Activated T-helper 1 cell treated with anti-CD3 and anti-CD28 coated beads, Interleukin-2, amount 50 U/mL, for 16 hours (primary cell): ENCODE measurements at places on chromosomes 12 and 14.
A peak's percentile ranks its signal among the peaks of the same experiment; 100 is the strongest.

- DNase-seq = no peak
Observed at GRCh38 chr14:22003461-22003860, 329.8 kb upstream of the OR4E1 start.

- DNase-seq = no peak
Observed at GRCh38 chr12:115872919-115873357, 404.6 kb downstream of the MED13L start.

DNA sequence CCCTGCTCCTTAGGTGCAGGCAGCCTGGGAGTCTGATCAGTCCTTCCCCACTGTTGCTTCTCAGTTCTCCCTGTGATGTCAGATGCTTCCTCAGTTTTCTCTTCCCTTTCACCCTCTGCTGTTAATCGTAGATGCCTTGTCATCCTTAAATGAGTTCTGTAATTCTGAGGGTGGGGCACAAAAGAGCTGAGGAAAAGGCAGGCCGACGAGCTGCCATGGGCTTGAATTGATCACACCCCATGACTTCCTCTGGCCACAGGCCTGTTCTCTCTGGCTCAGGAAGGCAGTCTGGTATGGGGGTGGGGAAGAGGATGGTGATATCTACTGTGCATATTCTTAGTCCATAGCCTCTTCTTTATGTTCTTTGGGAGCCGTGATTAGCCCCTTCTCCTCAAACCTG is 5.2 kb upstream of the AP1G2 start:
- DNase-seq = no peak

DNA sequence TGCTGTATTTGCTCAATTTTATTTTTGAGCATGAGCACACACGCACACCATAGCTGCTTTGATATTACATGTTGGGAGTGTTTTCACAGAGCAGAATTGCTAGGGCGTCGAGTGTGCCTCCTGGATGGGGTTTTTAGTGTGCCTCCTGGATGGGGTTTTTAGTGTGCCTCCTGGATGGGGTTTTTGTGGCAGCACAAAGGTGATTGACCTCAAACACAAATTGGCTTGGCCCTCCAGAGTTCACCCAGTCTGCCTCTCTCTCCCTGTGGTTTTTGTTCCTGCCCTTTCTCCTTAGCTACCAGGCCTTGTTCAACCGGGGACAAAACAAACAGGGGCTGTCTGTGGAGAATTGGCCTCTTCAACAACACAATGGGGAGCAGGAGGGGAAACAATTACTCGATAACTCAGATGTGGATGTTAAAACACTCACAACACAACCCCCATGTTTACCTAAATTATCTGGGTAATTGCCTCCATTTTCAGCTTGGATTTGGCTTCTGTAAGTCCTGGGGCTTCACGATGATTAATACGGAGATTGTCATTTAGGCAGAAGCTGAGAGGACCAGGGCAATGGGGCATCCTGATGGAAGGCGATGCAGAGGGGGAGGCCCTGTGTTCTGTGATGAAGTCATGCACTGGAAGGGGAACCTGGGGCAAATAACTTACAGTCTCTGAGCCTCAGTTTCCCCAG is 26.9 kb downstream of the TBX3 start:
- DNase-seq = no peak

DNA sequence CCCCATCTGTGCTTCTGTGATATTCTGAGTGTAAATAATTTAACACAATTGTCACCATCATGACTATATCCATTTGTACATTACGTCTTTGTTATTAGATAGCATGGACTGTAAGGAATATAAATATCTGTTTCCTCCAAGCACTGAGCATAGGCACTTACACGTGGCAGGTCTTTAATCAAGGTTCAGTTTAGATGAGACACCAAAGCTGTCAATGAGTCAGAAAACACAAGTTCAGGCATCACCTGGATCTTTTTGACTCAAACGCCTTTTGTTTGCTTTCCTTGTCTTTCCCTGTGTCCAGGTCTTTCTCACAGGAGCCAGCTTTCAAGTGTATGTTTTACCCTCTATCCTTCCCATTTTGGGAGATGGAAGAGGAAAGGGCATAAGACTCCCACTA is 163.2 kb upstream of the CCDC198 start:
- DNase-seq = no peak

GRCh38 chr14:59120921-59121320 is 67.5 kb upstream of the DAAM1 start:
- DNase-seq = no peak

DNA sequence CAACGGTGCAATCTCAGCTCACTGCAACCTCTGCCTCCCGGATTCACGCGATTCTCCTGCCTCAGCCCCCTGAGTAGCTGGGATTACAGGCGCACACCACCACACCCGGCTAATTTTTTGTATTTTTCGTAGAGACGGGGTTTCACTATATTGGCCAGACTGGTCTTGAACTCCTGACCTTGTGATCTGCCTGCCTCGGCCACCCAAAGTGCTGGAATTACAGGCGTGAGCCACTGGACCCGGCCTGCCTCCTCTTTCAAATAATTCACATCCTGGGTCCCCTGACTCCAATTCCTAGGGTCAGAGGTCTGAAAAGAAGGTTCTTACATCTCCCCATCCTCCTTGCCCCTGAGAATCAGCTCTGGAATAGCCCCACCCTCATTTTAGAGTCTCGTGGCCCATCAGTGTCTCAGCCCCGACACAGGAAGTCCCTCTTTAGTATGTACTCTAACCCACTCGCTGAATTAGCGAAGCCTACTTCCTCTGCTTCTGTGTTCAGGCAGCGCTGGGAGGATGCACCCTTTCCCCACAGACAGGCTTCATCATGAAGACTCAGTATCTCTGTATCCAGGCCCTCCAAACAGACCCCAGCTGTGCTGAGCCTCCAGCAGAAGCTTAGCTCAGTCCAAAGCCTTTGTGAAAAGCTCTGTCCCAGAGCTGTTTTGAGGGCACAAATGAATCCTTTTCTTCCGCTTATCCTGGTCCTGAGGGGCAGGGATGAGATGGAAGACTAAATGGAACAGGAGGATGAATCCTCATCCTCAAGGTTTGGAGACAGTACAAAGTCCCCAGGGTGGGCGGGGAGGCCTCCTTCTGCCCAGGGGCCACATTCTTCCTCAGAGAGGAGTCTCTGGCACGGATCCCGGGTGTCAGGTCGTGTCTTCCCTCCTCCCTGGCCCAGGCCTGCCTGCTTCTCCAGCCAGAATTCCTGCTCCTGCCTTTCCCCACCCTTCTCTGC is 3.5 kb downstream of the LPAR5 start:
- DNase-seq = peak; percentile 25

DNA sequence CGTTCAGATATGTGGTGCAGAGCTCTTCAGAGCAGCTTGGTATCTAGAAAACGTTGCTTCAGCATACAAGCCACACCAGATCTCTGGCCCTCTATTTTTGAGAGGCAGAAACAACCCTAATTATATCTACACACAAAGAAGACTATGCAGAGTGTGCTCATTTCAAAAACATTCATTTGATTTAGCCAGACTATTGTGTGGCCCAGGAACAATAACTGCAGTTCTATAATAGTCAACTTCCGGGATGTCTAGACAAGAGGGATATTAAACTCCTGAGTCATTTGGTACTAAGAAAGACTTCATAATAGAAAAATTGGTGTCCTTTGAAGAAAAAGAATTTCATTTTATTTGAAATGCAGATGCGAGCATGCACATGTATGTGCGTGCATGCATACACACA is 153.8 kb downstream of the PELI2 start:
- no peak for DNase-seq

GRCh38 chr14:47596860-47597259 is 78.5 kb downstream of the MDGA2 start:
- DNase-seq = no peak

GRCh38 chr12:14931791-14932560 is 6.4 kb downstream of the ERP27 start:
- no peak for DNase-seq

DNA sequence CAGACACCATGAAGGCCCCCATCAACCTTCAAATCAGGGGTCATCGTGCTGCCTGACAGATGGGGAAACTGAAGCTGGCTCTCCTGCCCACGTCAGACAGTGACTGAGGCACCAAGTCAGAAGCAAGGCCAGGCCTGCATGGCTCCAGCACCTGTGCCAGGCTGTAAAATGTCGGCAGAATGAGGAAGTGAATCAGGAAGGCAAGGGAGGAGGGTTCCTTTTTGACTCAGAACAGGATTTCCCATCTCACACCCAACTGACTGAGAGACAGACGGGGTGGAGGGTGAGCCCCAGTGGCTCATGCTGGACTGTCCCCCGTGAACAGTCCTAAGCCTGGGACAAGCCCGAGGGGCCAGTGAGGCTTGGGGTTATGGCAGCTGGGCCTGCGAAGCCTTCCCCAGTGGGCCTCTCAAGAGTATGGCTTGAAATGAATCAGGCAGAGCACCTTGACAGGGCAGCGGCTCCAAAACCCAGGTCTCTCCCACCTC is 20.9 kb downstream of the SYNE3 start:
- no peak for DNase-seq

DNA sequence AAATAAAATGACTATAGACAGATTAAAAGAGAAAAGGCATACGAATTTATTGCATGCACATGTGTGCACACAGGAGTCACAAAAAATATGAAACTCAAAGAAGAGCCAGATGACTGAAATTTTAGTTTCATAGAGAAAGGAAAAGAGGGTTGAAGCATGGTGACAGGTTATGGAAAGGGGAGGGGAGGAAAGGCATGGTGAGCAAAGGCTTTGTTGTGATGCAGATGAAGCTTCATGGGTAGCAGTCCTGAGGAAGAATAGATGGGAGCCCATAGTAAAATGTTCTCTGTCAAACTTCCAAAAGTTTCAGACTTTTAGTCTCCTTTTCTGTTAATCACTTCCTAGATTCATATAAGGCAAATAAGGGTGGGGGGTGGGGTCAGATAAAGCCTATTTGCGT is 612.7 kb upstream of the ATP2B1 start:
- no peak for DNase-seq

DNA sequence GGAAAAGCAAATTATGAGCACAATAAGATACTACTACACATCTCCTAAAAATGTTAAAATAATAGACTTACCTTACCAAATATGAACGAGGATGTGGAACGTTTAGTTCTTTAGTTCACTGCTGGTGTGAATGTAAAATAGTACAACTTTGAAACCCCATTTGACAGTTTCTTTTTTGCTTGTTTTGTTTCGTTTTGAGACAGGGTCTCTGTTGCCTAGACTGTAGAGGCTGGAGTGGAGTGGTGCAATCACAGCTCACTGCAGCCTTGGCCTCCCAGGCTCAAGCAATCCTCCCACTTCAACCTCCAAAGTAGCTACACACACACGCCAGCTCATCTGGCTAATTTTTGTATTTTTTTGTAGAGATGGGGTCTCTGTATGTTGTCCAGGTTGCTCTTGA is 136.4 kb upstream of the FAR2 start:
- no peak for DNase-seq

- DNase-seq = no peak
Observed at GRCh38 chr12:7090222-7090998, 1.8 kb downstream of the C1R start.

DNA sequence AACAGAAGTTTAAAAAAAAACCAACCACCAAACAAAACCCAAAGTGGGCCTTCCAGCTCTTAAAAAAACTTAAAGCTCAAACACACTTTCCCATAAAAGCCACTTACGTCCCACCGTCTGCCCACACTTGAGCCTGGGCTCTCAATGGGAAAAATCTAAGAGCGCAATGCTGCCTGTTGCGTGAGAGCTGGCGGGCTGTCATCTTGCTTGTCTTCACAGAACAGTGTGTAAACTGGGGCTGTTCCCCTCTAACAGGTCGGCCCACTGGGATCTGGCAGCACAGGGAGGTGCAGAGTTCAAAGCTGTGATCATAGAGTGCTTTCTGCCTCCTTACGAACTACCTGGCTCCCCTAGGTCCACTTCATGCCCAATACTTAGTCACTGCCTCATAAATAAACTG is 80.0 kb downstream of the DICER1 start:
- DNase-seq = no peak

DNA sequence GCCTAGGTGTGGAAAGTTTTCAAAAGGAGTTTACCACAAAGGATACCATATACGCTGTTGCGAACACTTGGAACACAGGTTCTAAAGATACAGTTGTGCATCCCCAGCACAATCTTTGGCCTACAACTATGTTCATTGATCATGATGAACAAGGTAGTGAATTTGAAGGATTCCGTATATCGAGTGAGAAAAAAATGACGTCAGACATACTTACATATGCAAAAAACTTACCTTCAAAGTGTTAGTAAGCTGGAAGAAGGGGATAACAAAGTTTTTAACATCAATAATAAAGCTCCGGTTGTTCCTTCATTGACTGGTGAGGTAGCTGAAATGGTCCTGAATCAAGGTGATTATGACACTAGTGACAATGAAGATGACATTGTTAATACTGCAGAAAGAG is 133.9 kb upstream of the PDE3A start:
- no peak for DNase-seq

DNA sequence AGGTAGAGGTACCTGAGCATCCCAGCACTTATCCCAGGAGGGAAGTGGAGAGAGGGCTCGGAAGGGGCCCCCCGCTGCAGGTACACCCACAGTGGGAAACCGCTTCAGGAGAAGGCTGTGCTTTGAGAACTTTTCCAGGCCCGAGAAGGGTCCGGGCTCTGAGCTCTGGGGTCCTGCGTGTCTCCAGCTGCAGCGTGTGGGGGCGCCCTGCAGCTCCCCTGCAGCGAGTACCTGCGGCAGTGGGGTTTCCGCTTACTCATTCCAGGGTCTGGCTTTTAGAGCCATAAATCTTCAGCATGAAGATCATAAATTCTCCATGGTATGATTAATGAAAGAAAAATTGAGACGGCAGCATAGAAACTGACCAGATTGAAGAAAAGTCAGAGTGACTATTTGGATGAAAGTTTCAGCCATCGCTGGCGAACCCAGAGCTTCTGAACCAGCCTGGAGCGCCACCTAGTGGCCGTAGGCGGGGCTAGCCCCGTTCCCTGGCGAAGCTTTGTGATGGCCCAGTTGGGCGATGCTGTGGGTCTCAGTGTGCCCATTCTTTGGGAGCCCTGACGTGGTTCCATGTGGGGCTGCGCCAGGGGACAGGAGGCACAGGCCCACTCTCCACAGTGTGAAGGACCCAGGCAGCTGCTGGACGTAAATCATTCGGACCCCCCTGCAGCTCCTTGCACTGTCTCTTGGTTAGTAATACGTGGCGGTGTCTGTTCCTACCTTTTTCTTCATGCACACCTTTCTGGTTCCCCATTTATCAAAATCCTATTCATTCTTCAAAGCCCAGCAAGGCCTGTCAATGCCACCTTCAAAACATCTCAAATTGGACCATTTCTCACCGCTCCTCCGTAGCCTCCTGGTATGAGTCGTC is 198.2 kb downstream of the TSPAN9 start:
- DNase-seq = peak; percentile 56
